ENCODE measurements at places on chromosomes 13 and 19. TPM values are rescaled to one million over a fixed set of nuclear protein-coding genes. Genes with fewer than 3 reads are reported as not detected.

The ITGBL1 gene
- total RNA-seq: not detected

GRCh38 chr13:30808600-30808999, 73.3 kb downstream of the ALOX5AP start:
- no peak overlapping the region for H3K4me3 ChIP-seq
- H3K4me1 ChIP-seq: no peaks in the 10 kb centered on the region
- H3K36me3 ChIP-seq: no peaks in the 10 kb centered on the region
- no peaks in the 10 kb centered on the region for H3K27me3 ChIP-seq
- no peak for DNase-seq

DNA sequence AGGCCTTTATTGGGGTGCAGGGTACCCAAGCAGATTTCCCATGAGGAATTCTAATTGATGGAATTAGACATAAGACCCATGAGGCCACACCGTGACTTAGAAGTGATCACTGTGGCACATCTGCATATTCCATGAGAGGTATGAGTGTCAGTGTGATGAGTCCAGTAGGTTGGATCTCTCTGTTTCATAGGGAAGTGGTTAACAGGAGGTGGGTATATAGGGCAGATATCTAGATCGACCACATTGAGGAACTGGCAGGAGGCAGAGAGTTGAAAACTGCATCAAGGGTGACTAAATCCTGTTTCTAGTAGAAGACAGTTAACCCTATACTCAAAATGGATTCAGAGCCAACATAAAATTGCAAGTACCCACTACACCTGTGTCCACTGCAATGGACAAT, 68.6 kb upstream of the MIR17HG start:
- no peak for DNase-seq
- no peak overlapping the region for H3K4me3 ChIP-seq
- no peaks in the 10 kb centered on the region for H3K4me1 ChIP-seq
- no peaks in the 10 kb centered on the region for H3K36me3 ChIP-seq

The UBE2L5 gene
- not detected for total RNA-seq

DNA sequence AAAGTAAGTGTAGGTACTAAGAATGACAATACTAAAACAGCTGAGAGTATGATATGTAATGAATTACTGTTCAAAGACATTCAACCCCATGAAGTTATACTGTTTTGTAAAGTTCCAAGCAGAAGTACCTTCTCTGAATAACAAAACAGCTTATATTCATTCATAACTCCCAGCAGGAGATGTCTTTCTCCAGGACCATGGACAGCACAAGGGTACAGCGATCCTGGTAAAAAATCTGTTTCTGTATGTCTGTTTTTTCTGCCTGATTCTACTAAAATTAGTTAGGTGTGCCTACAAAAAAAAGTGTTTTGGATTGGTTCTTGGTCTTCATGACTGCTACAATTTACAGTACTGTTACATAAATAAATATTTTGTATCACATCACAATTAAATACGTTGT, 172.5 kb upstream of the SLITRK5 start:
- no peak overlapping the region for H3K4me3 ChIP-seq
- H3K27ac ChIP-seq: no peak overlapping the region
- H3K4me1 ChIP-seq: no peaks in the 10 kb centered on the region
- H3K27me3 ChIP-seq: no peaks in the 10 kb centered on the region
- H3K36me3 ChIP-seq: no peaks in the 10 kb centered on the region

GRCh38 chr19:38543807-38544568, 73.8 kb downstream of the MAP4K1 start:
- peak overlapping the region; percentile 47 for H3K27ac ChIP-seq
- no peaks in the 10 kb centered on the region for H3K36me3 ChIP-seq
- H3K27me3 ChIP-seq: no peaks in the 10 kb centered on the region
- peaks cover 22% of the 10 kb centered on the region for H3K4me1 ChIP-seq

Measured in CD8-positive, alpha-beta memory T cell (primary cell).